ENCODE measurements at places on chromosomes 7 and 10.
A peak's percentile ranks its signal among the peaks of the same experiment; 100 is the strongest.

GRCh38 chr7:115724400-115725056 is 306.0 kb downstream of the TFEC start:
- no peak for DNase-seq

- DNase-seq, result peak; percentile 5
Observed at GRCh38 chr7:132882714-132883428, 199.0 kb downstream of the CHCHD3 start.

DNA sequence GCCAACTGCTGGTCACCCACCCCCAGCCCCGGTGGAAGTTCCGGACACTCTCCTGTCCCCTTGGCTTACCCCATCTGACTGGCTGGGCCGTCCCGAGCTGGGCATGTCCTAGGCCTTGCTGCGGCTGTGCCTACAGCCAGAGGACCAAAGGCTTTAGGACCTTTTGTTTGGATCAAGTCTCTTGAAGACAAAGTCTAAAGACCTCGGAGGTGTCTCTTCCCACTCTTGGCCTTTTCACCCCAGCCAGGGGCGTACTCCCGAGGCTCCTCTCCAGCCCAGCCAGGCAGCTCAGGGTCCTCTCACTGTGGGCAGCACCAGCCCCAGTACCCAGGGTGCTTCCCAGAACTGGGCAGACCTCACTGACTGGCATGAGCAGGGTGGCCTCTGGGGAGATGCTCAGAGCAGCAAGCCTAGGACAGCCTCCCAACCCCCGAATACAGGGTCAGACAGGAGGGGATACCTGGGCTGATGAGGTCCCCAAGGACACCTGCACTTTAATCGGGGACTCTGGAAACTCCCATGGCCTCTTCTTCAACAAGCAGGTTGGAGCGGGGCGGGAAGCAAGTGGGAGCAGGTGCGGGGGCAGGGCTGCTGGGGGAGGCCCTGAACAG is 2.7 kb upstream of the PWWP2B start:
- DNase-seq, result no peak

- DNase-seq, result no peak
Observed at GRCh38 chr7:45174328-45174610, 16.7 kb downstream of the RAMP3 start.

DNA sequence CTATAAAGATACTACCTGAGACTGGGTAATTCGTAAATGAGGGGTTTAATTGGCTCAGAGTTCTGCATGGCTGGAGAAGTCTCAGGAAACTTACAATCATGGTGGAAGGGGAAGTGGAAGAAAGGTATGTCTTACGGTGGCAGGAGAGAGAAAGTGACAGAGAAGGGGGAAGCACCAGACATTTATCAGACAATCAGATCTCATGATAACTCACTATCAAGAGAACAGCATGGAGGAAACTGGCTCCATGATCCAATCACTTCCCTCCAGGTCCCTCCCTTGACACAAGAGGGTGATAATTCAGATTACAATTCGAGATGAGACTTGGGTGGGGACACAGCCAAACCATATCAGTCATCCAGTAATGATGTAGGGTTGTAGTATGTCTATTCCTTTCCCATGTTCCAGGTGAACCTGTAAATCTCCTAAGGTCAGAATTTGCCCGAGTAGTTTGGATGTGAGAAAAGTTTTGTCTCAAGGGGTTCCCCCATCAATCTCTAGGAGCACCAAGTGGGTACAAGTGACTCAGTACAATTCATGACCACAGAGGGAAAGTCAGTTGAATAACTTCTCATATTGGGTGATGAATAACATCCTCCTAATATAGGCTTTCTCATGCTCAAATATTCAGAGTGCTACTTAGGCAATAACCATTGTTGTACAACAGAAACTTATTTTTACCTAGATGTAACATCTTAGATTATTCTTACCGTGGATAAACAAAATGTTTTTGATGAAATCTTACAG is 39.7 kb upstream of the MTPN start:
- DNase-seq, result no peak

DNA sequence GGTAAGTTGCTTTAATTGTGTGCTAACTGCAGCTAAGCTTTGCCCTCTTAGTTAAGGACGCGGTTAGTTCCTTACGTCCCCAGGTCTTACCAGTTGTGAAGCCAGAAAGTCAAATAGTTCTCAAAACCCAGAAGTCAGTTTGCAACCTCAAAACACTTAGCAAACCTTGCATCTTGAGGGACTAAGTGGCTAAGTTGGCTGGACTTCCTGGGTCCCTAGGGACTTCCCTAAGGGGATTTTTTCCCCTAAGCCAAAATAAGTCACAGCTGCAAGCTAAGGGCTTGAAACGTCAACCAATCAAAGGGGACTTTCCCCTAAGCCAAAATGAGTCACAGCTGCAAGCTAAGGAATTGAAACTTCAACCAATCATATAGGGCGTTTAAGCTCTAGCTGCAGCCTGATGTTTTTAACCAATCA is 36.2 kb upstream of the HECW1 start:
- no peak for DNase-seq

- DNase-seq, result no peak
Observed at GRCh38 chr7:55056577-55057480, 38.0 kb downstream of the EGFR start.

DNA sequence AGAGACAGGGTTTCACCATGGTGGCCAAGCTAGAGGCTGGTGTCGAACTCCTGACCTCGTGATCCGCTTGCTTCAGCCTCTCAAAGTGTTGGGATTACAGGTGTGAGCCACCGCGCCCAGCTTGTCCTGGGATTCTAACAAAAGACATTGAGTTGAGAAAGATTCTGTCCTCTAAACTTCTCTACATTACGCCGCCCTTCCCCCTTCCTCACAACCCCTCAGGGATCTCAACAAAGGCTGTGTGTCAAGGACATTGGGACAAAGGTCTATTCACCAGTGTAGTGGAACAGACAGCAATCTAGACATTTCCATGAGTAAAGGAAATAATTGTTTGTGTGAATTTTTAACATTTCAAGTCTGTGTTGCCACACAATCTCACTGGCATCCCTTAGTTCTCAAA is 68.8 kb upstream of the KIF5B start:
- no peak for DNase-seq

DNA sequence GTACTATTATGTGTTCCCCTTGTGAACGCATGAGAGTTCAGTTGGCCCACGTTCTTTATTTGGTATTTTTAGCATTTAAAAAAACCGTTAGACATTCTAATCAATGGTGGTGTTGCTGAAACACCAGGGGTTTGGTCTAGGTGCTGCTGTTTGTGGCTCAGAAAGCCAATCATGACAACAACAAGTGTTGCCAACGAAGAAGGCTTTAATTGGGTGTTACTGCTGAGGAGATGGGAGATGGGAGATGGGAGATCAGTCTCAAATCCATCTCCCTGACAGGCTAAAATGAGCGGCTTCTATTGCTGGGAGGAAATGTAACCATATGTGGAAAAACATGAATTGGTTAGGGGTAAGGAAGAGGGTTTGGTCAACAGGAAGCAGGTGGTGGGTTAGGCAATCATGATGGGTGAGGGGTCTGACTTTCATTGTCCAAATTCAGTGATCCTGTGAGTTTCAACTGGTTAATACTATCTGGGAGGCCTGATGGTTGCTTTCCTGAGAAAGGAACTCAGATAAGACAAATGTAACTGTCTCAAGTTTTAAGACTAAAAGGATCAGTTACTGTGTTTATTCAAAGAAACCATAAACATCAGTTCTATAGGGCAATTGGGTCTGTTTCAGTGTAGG is 4.6 kb upstream of the ZNF425 start:
- DNase-seq, result no peak

- no peak for DNase-seq
Observed at GRCh38 chr7:135666846-135667245, 4.5 kb downstream of the STMP1 start.

All from activated gamma-delta T cell treated with Interleukin-2 at 50 U/mL for 16 hours (primary cell).